Activated CD8-positive, alpha-beta memory T cell treated with anti-CD3 and anti-CD28 coated beads for 48 hours (primary cell): ENCODE measurements at places on chromosomes 2 and 18.

GRCh38 chr18:34847408-34847807 is 137.3 kb downstream of the DTNA start:
- DNase-seq: no peak

DNA sequence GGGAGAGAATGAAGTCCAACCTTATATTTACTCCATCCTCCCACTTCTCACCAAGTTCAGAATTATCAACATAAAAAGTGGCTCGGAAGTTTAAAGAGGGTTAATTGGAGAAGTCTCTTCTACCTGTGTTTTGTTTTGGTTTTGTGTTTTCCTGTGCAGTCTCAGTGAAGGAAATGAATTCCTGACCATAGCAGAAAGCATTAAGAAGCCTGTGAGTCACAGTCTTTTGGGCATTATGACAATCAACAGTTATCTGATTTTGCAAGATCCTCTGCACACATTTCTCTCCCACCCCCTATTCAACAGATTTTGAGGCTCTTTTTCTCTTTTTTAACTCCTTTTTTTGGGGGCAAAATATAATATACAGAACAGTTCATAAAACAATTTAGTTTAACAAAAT is 8.6 kb upstream of the RPL37A start:
- DNase-seq: no peak

DNA sequence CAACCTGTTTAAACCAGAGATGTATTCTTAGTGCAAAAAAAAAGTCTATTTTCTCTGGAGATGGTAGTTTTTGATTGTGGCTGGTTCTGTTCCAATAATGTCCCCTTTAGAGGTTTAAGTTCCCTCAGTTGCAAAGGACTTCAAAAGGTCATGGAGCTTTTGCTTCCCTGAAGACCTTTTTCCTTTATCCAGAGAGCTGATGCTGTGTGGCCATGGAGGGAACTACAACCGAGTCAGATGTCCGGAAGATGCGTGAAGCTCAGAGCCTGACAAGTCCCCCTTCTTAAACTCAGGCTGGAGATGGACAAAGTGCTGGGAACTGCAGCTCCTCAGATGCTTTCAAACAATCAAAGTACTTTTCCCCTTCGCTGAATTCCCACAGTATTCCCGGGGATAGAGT is 176.1 kb downstream of the TMEM18 start:
- no peak for DNase-seq

- DNase-seq: no peak
Measured at GRCh38 chr18:71665131-71665530, 879.0 kb downstream of the CBLN2 start.

- no peak for DNase-seq
Measured at GRCh38 chr2:120442923-120443571, 97.1 kb downstream of the INHBB start.

GRCh38 chr2:25238920-25239319 is 70.5 kb upstream of the POMC start:
- no peak for DNase-seq

DNA sequence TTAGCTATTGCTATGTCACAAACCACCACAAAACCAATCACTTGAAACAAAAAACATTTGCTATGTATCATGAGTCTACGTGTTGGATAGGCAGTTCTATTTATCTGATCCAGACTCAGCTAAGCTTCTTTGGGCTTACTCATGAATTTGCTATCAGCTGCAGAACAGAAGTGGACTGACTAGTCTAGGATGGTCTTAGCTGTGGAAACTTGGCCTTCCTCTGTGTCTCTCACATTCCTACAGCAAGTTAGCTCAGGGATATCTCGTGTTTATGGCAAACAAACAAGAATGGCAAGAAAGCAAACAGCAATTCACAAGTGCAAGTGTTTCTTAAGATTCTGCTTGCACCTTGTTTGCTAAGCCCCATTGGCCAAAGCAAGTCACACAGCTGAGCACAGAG is 288.0 kb upstream of the TNP1 start:
- no peak for DNase-seq

- no peak for DNase-seq
Measured at GRCh38 chr2:6927753-6928152, 10.5 kb downstream of the RNF144A start.

GRCh38 chr2:197919487-197919886 is 115.1 kb downstream of the PLCL1 start:
- no peak for DNase-seq

DNA sequence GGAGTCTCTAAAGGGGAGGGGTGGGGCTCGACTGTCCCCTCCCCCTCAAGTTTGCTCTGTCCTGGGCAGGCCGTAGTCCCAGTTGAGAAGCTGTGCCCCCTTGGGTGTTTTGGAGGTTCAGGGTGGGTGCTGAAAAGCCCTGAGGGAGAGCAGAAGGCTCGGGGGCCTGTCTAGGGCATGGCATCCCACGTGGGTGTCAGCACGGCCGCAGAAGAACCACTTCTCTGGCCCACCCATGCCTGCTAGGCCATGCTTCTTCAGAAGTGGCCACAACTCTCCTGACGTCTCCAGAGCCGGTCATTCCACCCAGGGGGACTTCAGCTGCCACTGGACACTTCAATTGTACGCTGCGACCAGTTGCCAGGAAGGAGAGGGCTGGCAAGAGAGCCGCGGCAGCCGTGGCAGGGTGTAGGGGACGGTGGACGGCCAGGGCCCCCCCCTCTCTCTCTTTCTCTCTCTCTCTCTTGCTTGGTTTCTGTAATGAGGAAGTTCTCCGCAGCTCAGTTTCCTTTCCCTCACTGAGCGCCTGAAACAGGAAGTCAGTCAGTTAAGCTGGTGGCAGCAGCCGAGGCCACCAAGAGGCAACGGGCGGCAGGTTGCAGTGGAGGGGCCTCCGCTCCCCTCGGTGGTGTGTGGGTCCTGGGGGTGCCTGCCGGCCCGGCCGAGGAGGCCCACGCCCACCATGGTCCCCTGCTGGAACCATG is at the start of gene INPP5D:
Gene INPP5D, plus strand, starts transcription at position 546 of the 704 bp plus-strand sequence. Its CDS starts 137 bp downstream, at position 683.
- peak; percentile 46 for DNase-seq

DNA sequence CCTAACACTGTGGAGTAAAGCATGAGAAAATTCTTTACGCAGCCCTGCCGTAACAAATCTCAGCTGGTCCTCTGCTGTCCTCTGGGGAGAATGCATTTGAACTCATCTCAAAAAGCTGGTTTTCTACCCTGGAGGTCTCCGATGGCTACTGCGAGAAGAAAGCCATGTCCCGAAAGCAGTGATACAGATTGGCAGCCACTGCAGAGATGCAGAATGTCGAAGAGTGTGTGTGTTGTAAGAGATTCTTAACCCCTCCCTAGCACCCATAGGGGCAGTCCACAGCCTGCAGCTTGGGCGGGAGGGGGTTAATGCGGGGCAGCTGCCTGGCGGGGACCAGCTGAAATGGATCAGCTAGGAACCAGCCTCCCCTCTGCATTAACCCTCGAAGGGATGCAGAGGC is 235.9 kb downstream of the ZNF516 start:
- no peak for DNase-seq

DNA sequence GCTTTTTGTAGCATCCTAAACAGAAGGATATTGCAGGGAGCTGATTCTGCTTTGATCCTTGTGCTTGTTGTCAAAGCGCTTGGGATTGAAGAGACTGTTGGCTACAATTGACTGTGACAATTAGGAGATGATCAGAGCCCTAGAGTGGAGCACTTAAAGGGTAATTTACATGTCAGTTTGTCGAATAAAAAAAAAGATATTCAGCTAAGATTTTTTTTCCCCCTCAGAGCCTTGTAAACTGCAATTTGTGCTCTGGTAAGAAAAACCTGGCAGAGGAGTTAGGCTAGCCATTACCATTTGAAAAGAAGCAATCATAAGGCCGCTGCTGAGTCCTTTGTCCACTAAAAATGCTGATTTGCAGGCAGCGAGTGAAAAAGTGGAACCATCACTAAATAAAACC is 47.8 kb upstream of the ZEB2 start:
- no peak for DNase-seq

- DNase-seq: no peak
Measured at GRCh38 chr2:101478181-101479001, 3.5 kb upstream of the RFX8 start.

GRCh38 chr2:109257653-109258052 is 128.6 kb downstream of the SH3RF3 start:
- no peak for DNase-seq

DNA sequence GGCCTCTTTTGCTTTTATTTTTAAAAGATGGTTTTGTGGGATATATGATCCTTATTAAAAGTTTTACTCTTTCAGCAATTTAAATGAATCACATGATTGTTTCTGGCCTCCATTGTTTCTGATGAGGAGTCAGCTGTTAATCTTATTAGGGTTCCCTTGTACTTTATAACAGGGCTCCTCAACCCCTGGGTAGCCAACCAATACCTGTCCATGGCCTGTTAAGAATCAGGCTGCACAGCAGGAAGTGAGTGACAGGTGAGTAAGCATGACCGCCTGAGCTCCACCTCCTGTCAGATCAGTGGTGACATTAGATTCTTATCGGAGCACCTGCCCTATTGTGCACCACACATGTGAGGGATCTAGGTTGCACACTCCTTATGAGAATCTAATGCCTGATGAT is 45.1 kb upstream of the FAM98A start:
- no peak for DNase-seq

- no peak for DNase-seq
Measured at GRCh38 chr2:151343073-151343472, 14.3 kb upstream of the TNFAIP6 start.

DNA sequence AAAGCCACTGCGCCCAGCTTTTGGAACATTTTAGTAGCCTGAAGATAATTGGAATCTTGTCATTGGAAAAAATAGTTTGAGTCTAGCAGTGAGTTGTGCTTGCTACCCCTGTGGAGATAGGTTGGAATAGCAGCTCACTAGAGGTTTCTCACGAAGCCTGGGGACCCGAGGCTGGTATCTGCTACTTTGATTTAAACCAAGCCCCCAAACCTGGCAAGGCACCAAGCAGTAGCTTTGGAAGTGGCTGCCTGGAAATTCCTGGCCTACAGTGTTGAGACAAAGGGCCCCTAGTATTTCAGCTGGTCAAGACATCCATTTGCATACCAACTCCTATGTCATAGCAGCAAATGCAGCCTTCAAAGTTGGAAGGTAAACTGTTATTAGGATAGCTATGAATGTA is 42.1 kb downstream of the NOP58 start:
- DNase-seq: no peak

GRCh38 chr2:175476948-175477347 is 295.4 kb upstream of the ATP5MC3 start:
- DNase-seq: no peak

GRCh38 chr2:26471289-26471688 is 6.6 kb downstream of the OTOF start:
- DNase-seq: no peak

DNA sequence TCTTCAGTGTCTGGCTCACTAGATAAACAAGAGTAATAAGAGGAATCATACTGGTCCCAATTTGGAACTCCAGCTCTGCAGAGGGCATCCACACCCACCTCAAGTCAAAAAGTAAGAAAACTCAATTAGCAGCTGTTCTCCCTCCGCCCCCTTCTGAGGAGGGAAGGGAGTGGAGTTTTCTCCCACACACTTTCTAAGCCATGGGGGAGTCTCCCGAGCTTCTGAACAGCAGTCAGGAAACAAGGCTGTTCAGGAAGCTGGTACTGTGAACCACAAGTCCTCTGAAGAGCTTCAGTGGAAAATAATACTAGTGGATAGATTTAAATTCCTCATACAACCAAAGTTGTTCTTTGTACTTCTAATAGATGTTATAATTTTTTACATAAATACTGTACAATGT is 32.9 kb upstream of the SPTBN1 start:
- no peak for DNase-seq

GRCh38 chr2:223681125-223681524 is 79.0 kb upstream of the SCG2 start:
- DNase-seq: no peak

- DNase-seq: no peak
Measured at GRCh38 chr2:72895759-72896281, 8.6 kb downstream of the SPR start.

GRCh38 chr2:46929612-46930011 is 14.0 kb upstream of the MCFD2 start:
- no peak for DNase-seq

DNA sequence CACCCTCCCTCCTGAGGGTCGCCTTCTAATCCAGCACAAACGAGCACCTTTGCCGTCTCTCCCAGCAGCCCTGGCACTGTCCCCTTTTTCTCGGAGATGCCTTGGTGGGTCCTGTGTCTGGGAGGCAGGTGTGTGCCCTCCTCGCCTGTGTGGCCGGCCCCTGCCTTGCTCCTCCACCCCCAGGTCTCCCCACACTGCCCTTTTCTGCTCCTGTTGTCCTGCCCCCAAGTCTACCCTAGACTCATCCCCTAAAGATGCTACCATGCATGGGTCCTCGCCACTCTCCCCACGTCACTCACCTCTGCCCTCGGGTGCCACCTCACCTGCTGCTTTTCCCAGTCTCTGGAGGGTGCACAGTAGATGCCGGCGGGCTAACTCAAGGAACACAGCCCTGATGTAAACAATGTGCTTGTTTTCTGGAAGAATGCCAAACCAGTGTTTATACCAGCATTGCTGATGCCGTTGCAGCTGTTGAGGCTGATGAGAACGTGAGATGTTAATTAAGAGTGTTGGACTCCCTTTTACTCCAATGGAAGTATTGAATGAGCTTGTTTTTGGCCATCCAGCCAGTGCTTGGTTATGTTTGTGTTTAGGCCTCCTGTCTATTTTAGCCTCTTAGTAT is 223.1 kb downstream of the AGAP1 start:
- DNase-seq: no peak

- DNase-seq: no peak
Measured at GRCh38 chr2:45131587-45131986, 122.3 kb upstream of the SIX2 start.

- DNase-seq: no peak
Measured at GRCh38 chr2:113157118-113157896, 16.5 kb upstream of the PSD4 start.

DNA sequence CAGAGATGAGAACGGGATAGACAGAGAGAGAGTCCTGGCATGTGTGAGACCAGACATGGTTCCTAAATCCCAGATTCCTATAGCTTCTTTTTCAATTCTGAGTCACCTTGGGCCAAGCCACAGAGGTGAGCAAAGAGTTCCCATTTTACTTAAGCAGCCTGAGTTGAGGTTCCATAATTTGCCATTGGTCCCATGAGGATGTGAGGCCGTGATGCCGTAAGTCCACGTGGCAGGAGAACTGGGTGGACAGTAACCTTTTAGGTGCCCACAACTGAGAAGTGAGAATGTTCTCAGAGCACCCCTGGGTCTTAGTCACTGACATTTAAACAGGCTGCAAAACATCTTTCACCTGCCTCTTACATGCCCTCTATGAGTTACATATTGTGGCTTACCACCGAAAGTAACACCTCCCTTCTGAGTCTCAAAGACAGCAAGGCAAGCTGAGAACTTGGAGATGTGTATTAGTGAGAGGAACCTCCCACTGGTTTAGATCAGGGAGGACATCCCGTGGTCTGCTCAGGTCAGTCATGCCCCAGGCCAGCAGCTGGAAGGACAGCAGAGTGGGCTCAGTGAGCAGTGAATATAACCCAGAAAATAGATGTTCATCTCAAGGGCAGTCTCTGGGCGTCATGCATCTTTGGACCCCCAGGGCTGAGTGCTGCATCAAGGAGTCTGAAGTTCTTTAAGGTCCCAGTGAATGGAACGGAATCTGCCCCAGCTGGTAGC is 127.9 kb upstream of the LGALSL start:
- DNase-seq: peak; percentile 43

- DNase-seq: no peak
Measured at GRCh38 chr2:150167711-150168110, 319.8 kb downstream of the RND3 start.
